ENCODE measurements at places on chromosomes 4 and X.
A peak's percentile ranks its signal among the peaks of the same experiment; 100 is the strongest.

GRCh38 chr4:11495818-11496217 is 67.1 kb upstream of the HS3ST1 start:
- DNase-seq = no peak

- no peak for DNase-seq
Observed at GRCh38 chr4:7763788-7764187, 175.9 kb downstream of the AFAP1 start.

GRCh38 chr4:151858356-151858755 is 97.5 kb upstream of the GATB start:
- DNase-seq = no peak

DNA sequence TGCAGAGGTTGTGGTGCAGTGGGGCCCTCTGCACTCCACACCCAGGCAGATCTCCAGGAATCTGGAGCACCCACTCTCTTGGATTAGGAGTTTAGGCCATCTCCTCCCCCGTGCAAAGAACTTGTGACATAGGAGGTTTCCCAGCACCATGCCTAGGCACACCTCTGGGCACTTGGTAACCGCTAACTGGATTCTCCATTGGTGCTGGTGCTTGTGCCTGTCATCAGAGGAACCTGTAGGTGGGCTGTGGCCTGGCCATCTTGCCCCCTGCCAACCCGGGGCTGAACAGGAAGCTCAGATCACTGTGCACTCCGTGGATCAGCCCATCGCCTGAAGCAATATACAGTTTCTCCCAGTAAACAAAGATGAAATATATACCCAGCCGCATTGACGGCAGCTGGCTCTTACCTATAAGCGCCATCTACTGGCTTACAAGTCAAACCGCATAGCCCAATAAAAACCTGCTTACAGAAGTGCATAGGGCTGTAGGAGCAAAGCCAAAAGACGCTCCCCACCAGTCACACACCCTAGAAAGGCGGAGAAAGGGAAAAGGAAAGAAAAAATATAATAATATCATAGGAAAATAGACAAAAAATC is 19.1 kb upstream of the TEX13B start:
- DNase-seq = peak; percentile 35

- no peak for DNase-seq
Observed at GRCh38 chr4:7322166-7322991, 112.4 kb downstream of the PSAPL1 start.

Measured in Caco-2 (cell line).